ENCODE measurements at places on chromosomes 2 and 18. TPM values are rescaled to one million over a fixed set of nuclear protein-coding genes. Genes with fewer than 3 reads are reported as not detected.

ADAM23 gene
- 0.66 TPM for total RNA-seq

BMP10 gene
- not detected for total RNA-seq

CDCA7 gene
- total RNA-seq, result 2.3 TPM

GRCh38 chr2:88057437-88057844 lies 1.9 kb upstream of the KRCC1 start:
- DNase-seq, result no peak

INPP4A gene
- 22.6 TPM for total RNA-seq

GRCh38 chr2:122737429-122738077 lies 982.1 kb downstream of the TSN start:
- DNase-seq, result no peak

GRCh38 chr2:191618786-191619185 lies 59.1 kb upstream of the NABP1 start:
- DNase-seq, result no peak

GLI2 gene
- 0.96 TPM for total RNA-seq

TNS1 gene
- 577 TPM for total RNA-seq

PLGLB1 gene
- total RNA-seq, result not detected

- no peak for DNase-seq
These were observed 119.8 kb downstream of the AGAP1 start for GRCh38 chr2:235613649-235614048.

ZBTB7C gene
- 6.1 TPM for total RNA-seq

ECEL1 gene
- total RNA-seq, result 0.48 TPM

KRTCAP3 gene
- total RNA-seq, result 14.7 TPM

- no peak for DNase-seq
These were observed 4.3 kb upstream of the G6PC2 start for GRCh38 chr2:168896783-168897182.

DNA sequence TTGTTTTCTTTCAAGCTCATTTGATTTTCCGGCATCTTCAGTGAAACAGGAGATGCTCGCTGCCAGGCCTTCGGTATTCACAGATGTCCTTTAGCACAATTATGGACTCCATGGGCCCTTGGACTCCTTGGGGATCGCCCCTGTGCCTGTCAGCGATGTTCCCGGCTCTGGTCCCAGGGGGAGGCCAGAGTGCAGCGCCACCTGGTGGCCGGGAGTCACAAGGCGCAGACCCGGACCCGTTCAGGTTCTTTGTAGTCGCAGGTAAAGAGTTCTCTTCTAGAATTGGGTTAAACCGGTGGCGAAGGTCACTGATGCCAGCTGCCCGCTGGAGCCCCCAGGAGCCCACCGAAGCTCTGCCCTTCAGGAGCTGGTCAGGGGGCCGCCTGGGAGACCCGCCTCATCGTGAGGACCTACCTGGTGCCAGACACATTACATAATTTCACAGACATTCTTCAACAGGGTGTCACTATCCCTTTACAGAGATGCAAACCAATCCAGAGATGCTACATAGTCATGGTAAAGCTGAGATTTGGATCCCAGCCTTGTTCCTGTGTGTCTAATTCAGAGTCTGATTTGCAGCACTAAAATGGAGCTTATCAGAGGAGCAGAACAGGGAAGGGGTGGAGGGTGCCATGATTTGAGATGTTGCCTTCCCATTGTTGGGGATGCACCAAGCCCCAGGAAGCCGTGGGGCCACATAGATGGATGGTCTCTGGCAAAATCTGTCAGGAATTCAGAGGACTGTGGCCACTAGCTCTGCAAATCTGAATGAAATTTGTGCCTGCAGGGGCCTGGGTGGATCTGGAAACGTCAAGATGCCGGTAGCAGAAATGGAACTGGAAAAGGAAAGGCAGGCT lies 6.0 kb upstream of the INPP5D start:
- no peak for DNase-seq

- no peak for DNase-seq
These were observed 88.5 kb upstream of the TACR1 start for GRCh38 chr2:75287624-75288316.

GRCh38 chr2:223019987-223020717 lies 31.8 kb upstream of the KCNE4 start:
- no peak for DNase-seq

LRP1B gene
- total RNA-seq, result 2.3 TPM

DNA sequence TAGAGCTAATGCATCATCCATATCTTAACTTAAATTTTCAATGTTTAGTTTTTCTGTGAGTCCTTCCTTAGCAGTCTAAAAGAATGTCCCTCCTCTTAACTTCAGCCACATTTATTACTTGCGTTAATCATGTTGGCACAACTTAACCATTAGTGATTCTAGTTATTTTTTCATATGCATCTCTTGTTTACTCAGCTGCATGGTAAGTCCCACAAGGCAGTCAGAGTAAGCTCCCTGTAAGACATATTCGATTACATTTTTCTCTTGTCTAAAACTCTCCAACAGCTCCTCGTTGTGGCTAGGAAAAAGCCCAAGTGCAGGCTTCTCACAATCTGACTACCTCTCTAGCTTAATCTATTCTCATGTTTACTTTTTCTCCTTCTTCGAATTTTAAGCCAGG lies 2045.3 kb upstream of the PIK3C3 start:
- DNase-seq, result no peak

DNA sequence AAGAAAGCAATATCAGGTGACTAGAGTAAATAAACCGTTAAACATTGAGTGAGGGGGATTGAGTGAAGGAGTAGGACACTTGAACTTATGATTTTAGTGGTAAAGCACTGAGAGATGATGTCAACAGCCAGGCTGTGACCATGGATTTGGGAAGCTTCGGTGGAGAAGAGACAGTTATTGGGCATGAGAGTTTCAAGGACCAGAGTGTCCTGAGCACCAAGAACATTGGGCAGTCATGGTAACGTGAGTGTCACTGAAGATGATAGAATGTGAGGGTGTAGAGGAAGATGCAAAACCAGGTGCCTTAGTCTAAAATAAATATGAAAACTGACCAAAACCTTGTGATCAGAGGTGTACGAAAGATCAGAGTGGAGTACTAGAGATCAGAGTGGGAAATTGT lies 248.1 kb downstream of the ASXL3 start:
- DNase-seq, result no peak

Data from breast epithelium (tissue), 4 donors.